Activated T-helper 1 cell treated with anti-CD3 and anti-CD28 coated beads, Interleukin-12 subunit alpha, Interleukin-12 subunit beta, Interleukin-2, Interleukin-4 antibody, amounts not matched to agents 30 ng/mL and 10 ng/mL and 1 ng/mL, durations not matched to agents 14 hours and 24 hours and 36 hours (primary cell): ENCODE measurements at places on chromosomes 4 and X.

DNA sequence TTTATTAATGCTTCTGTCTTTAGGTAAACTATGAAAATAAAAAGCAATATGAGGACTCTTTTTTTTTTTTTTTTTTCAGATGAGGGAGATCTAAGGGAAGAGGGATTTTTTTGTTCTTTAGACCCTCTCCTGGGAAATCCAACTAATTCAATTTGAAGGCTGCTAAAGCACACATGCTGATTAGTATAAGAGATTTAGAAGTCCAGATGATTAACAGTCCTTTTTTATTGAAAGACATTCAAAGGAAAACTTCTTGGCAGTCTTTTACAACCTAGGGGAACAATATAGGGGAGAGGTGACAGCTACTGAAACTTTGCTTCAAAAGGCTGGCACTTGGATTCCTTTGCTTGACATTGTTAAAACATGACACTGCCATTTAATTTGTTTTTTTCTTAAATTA is 602.5 kb downstream of the RAPGEF2 start:
- DNase-seq = no peak

DNA sequence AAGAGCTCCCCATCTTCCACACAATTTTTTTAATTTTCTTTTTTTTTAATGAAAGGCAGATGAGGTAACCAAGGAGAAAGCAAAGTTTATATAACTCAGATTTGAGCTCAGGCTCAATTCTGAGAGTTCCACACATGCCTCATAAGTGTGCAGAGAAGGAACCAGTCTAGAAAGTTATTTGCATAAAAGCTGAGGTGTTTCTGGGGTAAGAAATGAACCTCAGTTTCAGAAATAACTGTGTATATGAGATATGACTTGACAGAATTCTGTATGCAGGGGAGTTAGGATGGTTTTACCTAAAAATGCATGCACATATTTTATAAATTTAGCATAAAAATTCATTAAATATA is 51.3 kb downstream of the DTHD1 start:
- DNase-seq = no peak

DNA sequence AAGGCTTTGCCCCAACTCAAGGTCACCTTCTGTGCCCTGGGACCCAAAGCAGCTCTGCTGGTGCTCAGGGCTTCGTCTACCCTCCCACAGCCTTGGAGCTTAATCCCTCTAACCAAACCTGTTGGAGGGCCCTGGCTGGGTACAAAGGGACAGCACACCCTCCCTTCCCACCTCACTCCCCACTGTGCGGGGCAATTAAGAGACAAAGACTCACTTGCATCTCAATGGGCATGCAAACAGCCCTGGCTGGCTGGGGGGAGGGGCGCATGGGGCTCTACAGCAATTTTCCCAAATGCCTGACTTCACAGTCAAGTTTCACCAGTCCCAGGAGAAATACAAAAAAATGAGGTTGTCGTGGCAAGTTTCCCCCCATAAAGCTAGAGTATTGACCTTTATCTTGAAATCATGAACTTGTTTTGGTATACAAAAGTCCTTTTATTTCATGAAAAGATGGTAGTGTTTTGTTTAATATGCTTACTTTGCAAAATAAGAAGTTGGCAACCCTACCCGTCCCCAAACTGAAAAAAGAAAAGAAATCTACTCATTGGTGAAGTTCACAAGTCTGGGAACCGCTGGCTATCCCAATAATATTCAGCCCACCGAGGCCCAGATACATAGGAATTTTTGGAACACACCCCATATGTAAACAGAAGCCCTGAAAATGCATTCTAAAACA is 4.1 kb upstream of the CD99L2 start:
- DNase-seq = no peak

DNA sequence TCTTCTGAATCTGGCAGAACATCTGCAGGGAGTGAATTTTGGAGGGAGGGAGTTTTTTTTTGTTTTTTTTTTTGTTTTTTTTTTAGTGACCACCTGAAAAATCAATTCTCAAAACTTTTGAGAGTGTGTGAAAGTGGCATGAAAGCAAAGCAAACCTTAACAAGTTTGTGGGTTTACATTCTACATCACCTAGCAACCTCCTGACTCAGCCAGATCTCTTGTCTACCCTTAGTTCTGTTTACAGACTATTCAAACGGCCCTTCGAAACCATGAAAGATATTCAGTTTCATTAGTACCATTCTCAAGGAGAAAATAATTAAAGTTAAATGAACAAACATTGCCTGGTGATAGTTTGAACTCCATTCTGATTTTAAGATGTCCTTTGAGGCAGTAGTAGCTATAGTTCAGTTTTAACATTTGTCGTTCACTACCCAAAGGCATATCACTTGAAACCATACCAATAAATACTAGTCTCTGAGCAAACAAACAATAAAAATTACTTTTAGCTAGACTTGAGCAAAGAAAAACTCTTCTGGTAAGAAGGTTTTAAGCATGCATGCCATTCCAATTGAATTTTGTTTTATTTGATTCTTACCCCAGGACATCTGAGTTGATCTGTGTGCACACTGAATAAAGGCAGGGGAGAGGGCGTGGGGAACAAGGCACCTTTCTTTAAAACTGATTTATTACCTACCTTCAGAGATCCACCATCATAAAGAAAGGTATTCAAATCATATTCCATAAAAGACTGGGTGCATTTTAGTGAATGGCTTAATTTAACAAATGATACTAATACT is 137.7 kb downstream of the ARX start:
- no peak for DNase-seq

GRCh38 chrX:122906726-122907125 is 277.4 kb upstream of the GRIA3 start:
- no peak for DNase-seq

DNA sequence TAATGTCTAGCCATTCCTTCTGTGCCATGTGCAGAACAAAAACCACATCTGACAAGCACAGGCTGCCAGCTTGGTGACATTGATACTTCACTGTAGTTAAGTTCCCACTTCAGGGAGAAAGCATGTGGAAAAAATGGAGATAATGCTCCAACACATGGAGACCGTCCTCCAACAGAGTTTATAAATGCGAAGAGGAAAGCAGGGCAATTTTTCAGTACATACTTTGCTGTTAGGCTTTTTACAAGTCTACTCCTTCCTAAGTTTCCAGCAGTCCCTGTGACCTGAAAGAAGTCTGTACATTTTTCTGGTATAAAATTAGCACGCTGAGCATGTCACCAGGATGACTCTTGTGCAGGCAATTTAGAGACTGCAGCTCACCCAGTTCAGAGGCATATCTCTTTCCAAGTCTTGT is 766.9 kb upstream of the IGFBP7 start:
- no peak for DNase-seq

GRCh38 chr4:100189820-100190642 is at the start of gene DDIT4L:
TSS of gene DDIT4L (minus strand) at chr4:100190468. CDS start at chr4:100189983, 485 bp downstream.
- no peak for DNase-seq

- DNase-seq = no peak
Observed at GRCh38 chr4:140052050-140052449, 101.9 kb downstream of the MAML3 start.

GRCh38 chrX:151177141-151178027 is 1.0 kb downstream of the GPR50 start:
- no peak for DNase-seq

DNA sequence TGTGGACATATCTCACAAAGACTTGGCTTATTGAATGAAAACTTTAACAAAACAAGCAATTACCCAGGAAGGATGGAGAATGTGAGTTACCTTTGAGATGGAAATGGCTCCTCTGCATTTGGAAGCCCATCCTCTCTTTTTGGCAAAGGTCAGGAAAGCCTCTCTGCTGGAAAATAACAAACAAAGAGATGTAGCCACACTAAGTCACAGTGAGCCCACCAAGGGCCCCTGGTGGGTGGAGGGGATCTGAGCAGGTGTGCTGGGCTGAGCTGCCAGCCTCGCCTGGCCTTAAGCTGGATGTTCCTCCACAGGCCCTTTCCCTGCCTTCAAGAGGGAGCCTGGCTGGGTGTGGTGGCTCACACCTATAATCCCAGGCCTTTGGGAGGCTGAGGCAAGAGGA is 269.2 kb downstream of the HNRNPD start:
- DNase-seq = no peak

- no peak for DNase-seq
Observed at GRCh38 chr4:22192084-22192511, 243.5 kb upstream of the KCNIP4 start.

- DNase-seq = no peak
Observed at GRCh38 chrX:7254144-7254543, 106.2 kb upstream of the PUDP start.

GRCh38 chr4:56197387-56197786 is 189.9 kb downstream of the AASDH start:
- DNase-seq = no peak

DNA sequence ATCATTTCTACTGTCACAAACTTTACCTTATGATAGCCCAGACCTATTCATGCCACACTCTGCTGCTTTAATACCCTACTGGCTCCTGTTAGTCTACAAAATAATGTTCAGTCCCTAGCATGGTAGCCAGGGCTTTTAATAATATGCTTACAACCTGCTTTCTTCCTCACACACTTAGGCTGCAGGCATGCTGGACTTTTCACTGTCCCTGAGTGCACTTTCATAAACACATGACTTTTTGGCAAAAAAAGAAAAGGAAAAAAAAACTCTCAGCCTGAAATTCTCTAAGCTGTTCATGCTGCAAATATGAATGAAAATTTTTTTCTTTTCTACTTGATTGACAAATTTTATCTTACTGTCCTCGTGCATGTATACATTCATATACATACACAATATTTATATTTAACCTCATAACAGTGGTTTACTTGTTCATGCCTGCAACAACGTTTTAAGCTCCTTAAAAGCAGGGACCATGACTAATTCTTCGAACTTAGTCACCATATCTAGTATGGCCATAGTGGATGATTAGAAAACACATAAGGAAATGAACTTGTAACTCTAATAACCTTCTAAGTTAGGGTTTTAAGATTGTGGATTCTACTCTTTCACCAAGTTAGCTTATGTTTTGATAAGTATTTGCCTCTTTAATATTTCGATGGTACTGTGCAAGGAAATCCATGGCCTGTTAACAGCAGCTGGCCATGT is 229.5 kb downstream of the SPCS3 start:
- DNase-seq = no peak

DNA sequence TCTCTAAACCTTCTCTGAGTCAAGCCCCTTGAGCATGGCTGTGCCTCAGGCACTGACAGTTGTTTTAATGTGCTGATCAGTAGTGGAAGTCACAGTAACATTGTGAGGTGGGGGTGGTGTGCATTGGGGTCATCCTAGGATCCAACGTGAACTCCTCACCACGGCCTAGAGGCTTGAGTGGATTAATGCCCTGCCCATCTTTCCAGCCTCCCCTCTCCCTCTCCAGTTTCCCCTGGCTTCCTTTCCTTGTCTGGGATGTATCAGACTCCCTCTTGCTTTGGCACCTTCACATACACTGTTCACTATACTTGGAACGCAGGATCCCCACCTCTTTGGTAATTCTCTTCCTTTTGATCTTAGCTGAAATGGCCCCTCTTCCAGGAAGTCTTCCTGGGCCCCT is 13.3 kb upstream of the PJA1 start:
- no peak for DNase-seq

- no peak for DNase-seq
Observed at GRCh38 chr4:7366180-7366945, 68.4 kb downstream of the PSAPL1 start.

- no peak for DNase-seq
Observed at GRCh38 chr4:165293061-165293460, 34.4 kb upstream of the MSMO1 start.

DNA sequence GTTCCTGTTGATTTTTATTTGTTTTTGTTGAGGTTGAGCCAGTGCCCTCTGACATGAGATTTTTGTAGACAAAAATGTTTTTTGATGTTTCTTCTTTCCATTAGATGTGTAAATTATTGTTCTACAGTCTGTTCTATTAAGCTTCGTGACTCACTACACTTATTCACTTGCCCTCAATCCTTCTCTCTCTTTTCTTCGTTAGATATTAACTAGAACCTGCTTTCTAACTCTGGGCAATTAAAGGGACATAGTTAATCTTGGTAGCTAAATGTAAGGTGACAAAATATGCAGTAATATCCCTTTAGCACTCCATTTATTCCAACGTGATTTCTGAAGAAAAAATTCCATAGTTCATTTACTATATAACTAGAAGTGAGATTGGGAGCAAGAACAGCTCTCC is 333.9 kb downstream of the PDHA2 start:
- no peak for DNase-seq

DNA sequence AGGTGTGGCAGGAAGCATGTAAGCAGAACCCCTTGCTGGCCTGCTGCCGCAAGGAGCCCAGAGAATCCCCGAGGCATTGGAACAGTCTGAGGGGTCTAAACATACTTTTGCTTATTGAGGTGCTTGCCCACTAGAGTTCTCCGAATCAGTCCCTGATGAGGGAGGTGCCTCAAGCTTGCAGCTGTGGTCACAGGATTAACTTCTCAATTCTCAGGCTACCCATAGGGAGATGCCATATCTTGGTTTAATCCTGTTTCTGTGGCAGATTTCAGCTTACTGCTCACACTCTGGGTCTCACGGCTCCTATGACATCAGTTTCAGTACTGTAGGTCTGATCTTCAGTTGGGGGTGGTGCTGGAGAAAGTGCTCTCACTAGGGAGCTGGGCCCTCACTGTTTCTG is 39.9 kb downstream of the CCNG2 start:
- no peak for DNase-seq

DNA sequence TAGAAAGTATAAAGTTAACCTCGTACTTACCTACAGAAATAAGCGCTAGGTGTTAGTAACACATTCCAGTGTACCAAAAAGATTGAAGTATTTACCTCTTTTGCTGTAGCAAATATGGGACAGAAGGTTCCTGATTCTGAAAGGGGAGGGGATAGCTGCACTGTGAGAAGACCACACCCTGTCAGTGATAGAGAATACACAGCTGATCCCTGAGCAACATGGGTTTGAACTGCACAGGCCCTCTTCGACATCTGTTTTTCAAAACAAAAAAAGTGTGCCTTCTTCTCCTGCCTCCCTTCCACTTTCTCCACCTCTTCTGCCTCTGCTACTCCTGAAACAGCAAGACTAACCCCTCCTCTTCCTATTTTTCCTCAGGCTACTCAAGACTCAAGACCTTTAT is 201.8 kb upstream of the SLIT2 start:
- no peak for DNase-seq

- no peak for DNase-seq
Observed at GRCh38 chr4:185004562-185005218, 13.6 kb upstream of the HELT start.

- no peak for DNase-seq
Observed at GRCh38 chr4:144716778-144717177, 70.8 kb downstream of the HHIP start.

DNA sequence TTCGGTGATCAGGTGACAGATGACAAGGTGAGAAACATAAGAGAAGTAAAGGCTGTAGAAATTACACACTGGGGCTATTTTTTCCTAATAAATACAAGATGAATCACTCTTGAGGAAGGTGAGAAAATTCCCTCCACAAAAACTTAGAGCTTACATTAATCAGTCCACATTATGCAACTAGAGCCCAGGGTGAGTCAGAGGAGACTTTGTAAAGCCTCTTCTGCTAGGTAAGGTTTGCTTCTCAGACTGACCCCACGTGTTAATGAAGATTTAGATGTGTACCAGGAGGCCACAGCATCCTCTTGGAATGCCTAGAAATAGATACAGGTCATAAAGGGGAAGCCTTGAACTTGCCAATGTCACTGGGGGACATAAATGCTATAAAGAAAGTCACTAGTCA is 396.0 kb upstream of the SMIM31 start:
- no peak for DNase-seq

GRCh38 chr4:79042079-79042674 is 102.9 kb upstream of the PAQR3 start:
- no peak for DNase-seq
